ENCODE measurements at places on chromosomes 2 and 18.

DNA sequence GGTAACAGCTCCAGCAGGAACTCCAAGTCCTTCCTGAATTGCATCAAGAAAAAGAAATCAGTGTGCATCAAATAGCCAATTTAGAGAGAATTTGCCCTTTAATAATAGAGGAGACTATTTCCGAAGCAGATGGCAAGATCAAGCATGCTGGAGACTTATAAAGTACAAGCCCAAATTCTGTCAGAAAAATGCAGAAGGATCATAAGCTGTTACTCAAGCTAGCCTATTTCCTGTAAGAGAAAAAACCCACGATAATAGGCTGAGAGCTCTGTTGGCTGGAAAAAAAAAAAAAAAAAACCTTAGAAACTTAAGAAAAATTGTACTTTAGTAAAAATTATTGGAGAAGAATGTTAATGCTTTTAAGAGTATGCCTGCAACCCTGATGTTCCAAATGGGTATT lies 24.4 kb upstream of the ITM2C start:
- DNase-seq, result no peak

DNA sequence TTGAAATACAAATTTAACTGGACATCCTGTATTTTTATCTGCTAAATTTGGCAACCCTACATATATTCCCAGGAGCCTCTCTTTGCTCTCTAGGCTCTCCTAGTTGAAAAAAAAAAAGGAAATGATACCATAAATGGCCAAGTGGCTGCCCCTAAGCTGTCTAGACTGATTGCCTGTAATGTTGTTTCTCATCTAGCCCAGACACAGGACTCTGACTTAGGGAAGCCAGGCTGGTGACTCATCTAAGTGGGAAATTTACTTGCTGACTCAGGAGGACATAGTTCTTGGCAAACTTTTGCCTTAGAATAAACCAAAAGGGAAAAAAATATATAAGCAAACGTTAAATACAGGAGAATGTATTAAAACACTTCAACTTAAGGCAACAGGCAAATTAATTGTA lies 14.6 kb upstream of the ITGAV start:
- DNase-seq, result peak; percentile 99

DNA sequence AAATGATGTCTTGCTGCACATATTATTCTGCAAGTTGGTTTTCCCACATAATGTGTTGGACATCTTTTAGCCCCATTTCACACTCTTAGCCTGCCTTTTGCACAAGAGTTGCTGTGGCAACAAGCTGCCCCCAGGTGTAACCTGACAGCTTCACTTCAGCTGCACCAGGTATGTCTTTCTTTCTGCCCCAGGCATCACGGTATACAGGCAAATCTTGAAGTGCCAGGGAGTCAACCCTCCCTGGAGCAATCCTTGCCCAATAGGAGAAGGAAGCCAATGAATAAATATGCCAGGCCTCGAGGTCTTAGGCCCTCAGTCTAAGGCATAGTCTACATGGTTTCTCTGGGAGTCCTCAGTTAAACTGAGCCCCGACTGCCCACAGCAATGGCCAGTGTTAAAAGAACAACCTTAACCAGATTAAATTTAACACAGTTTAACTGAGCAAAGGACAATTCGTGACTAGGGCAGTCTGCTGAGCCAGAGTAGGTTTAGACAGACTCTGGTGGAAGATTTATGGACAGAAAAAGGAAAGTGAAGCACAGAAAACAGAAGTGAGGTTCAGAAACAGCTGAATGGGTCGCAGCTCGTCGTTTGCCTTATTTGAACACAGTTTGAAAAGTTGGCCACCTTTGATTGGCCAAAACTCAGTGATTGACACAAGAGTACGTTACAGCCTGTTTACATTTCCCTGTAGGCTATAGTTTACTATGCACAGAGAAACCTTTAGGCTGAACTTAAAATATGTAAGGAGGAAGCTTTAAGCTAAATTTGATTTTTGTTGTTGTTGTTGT lies 32.0 kb upstream of the C1QL2 start:
- DNase-seq, result no peak

GRCh38 chr2:125450092-125450491 lies 1205.9 kb upstream of the GYPC start:
- DNase-seq, result no peak

DNA sequence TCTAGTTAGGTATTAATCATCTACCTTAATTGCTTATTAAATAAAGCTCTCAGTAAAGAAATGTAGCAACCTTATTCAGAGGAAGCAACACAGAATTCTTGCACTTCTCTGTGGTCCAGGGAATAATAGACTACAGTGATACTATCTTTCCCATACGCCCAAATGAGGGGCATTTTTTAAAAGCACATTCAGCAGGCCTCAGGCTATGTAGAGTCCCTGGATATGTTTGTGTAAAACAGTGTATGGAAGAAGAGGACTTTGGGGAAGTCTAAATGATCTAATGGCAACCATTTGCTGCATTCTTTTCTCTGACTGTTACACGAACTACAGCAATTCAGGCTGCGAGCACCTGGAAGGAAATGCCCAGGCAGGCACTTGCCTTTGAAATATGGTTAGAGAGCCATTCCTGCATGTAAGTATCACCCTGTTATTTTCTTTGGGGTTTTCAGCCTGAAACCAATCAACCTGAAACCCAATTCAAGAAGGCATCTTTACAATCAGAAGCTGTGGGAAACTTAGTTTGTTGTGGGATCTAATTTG lies 1814.7 kb upstream of the CELF4 start:
- no peak for DNase-seq
